ENCODE measurements at places on chromosomes 11 and 22.

DNA sequence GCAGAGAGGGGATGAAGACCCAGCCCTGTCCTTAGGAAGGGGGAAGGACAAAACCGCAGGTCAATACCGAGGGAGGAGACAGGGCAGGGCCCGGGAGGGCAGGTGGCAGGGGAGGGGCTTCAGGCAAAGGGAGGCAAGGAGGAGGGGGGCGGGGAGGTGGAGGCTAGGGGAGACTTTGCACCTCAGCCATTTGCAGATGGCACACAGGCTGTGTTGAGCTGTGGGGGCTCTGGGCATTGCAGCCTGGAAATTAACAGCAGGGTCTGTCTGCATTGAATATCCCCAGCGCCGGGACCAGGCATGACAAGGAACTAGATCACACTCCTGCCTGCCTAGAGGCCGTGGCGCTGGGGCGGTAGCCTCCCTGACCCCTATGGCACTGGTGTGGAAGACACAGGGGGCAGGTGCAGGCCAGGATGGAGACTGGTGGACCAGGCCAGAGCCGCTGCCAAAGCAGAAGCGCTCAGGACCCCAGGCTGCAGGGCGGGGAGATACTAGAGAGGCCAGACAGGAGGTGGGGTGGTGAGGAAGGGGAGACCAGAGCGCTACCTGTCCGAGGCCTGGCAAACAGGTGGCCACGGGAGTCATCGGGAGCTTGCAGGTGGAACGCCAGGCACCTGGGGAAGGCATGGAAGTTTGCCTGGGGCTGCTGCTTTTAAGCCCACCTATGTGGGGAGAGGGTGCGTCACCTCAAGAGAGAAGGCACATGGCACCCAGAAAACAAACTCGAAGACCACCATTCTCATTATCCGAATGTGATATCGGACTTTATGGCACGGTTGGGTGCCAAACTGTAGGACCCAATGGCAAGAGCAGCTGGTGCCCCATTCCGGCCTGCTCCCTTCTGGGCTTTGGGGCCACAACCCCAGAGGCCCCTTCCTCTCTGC is 11.5 kb downstream of the CBX6 start:
- no peak for DNase-seq

DNA sequence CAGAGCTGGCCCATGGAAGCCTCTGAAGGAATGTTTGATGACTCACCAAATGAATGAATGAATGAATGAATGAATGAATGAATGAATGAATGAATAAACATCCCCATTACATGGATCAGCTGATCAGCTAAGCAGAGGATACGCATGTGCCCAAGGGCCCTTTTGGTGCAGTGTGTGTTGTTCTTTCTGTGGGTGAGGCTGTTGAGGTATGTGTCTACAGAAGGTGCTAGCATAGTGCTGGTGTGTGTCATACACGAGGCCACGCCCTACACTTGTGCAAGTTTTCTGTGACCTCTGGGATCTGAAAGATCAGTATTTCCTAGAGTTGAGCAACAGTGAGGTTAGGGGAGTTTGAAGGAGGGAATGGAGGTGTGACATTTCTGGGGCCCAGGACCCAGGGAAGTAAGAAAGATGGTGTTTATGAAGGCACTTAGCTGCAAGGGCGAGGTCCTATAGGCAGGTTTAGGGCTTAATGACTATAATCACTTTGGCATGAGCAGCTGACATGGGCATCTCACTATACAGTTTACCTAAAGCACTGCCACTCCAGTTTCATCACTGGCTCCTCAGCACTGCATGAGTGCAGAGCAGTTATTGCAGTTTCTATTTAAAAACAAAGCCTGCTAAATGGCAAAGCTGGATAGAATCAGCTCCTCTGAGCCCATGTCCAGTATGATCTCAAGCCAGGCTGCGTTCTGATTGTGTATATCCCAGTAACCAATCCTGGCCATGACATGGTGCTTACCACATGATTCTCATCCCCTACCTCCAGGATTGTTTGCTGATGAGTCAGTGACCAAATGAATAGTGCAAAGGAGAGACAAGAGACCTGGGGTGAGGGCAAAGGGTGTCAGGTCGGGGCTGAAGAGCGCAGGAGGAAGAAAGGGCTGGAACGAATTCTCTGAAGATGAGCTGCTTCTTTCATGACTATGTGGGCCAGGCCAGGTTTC is 36.4 kb upstream of the E2F8 start:
- DNase-seq, result no peak

DNA sequence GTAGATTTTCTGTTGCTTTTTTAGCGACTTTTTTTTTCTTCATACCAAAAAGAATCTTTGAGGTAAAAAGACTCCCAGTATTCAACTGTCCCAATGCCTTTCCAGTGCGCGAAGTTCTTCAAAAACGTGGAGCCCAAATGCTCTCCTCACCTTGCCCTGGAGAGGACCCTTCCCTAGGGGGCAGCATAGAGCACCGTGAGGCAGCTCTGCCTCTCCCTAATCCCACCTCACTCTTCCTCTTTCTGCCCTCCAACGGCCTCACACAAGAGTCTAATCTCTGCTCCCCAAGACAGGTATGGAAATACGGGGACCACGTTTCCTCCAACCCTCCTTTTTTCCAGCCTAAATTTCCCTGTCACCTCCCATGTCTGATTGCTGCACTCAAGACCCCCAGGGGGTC is 117.5 kb upstream of the ALX4 start:
- DNase-seq, result no peak

GRCh38 chr22:45863981-45864751 is 112.8 kb downstream of the WNT7B start:
- DNase-seq, result peak; percentile 86

DNA sequence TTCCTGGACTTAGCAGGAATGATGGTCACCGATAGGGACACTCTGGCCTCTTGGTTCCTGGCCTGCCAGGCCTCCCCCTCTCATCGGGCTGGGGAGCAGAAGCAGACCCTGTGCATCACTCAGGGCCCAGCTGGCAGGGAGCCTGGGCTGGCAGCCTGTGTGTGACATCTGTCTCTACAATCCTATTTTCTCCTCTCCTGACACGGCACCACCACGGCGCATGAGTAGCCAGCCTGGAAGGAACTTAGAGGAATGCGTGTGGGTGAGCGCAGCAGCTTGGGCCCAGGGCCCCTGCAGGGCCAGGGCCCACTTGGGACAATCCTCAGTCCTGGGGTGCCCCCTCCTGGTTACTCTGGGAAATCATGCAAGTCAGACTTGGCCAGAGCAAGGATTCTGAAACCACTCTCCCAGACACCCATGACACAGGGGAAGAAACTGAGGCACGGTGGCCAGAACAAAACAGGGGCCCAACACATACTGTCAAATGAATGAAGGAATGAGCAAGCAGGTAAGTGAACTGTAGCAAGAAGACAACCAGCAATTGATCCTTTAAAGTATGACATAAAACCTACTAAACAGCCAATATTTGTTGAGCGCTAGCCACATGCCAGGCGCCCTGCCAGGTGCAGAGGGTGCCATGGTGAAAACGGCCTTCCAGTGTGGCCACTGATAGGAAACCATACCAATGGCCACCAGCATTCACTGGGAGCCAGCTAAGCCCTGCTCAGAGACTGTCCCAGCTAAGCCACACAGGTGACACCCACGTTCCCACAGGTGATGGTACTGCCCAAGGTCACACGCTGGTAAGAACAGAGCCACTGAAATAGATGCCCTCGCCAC is 13.3 kb downstream of the RSPH14 start:
- peak; percentile 75 for DNase-seq
